NCI-H1694 (cell line): ENCODE measurements at places on chromosomes 6 and 20.
A peak's percentile ranks its signal among the peaks of the same experiment; 100 is the strongest.

GRCh38 chr6:136921936-136922684, at the start of gene SLC35D3:
TSS of gene SLC35D3 (plus strand) at chr6:136922301. CDS start at chr6:136922429, 128 bp downstream.
- no peak for DNase-seq

DNA sequence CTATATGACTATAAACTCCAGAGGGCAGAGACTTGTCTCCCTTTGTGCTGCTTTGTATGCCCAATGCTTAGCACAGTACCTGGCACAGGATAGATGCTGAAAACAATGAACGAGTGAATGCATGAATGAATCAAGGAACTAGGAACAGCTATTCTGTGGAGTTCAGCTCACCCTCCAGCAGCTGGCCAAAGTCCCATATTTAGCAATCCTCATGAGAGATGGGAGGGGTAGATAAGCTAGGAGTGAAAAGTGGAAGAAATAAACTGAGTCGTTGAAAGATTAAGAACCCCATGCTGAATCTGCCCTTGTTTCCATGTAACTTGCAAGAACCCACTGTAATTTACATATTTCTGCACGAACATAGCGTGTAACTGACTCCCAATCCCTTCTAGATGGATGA, 106.5 kb downstream of the MAFB start:
- no peak for DNase-seq

DNA sequence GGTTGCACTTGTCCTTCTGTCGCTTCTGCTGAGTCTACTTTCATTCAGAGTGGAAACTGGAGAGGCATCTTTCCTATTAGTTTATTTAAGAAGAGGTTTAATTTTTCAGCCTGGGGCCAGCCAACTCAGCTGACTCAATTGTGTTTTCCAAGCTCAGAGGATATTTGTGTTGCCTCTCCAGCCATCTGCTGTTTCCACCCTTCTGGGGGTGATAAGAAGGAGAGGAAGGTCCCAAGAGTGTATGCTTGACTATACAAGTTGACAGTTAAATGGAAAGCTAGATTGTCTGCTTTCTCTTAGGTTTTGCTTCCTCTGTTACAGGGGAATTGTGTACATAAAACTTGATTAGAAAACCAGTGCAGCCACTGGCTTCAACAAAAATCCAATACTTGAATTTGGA, 3.0 kb downstream of the PSMF1 start:
- no peak for DNase-seq

GRCh38 chr6:40299681-40300080, 287.5 kb downstream of the LRFN2 start:
- DNase-seq = no peak

DNA sequence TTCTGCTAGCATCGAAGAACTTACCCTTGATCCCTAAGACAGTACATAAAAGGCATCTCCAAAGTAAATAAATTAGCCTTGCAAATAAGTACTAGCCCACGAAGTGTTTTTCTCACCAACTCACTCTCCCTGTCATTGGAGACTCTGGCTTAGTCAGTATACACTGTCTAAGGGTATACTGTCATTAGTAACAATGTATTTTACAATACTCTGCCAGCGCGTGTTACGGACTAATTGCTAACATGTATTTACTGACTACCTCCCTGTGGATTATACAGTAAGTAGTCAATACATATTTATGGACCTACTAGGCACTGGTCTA, 72.1 kb downstream of the NFATC2 start:
- DNase-seq = no peak

DNA sequence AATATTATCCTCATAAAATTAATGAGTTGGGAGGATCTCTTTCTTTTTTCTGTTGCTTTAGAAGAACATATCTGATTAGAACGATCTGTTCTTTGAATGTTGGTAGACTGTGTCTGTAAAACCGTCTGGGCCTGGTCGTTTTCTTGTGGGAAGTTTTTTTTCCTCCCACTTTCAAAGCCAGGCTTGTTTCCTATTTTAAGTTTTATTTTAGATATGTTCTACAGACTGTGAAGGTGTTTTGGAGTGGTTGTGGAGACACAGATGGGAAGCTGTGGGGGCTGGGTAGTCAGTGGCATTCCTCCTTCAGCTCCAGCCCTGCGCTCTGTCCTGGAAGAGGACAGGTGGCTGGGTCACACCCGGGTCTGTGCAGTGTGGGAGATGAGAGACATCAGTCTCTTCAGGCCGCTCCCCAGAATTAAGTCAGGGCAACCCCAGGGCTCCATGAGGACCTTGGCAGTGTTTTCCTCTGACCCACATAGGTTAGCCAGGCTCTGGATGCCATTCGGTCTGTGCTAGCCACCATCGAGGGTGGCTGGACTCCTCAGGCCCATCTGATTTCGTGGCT, 92.0 kb upstream of the SCP2D1 start:
- no peak for DNase-seq

- no peak for DNase-seq
Observed at GRCh38 chr20:19415786-19416185, 203.3 kb downstream of the SLC24A3 start.

DNA sequence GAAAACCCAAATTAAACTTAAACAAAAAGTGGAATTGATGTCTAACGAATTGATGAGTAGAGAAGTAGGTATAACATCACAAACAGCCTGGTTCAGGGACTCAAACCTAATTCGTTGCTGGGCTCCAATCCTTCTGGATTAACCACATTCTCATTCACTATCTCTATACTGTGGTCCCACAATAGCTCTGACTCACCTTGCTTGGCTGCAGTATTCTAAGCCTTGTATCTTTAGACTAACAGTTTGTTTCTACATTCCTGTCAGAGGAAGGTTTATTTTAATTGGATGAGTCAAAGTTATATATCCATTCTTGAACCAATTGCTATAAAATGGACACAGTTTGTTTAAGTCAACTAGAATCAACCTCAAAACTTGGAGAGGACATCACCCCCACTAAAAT, 530.5 kb upstream of the PTCHD4 start:
- no peak for DNase-seq

GRCh38 chr20:1711826-1712601, 54.4 kb upstream of the SIRPG start:
- DNase-seq = no peak

DNA sequence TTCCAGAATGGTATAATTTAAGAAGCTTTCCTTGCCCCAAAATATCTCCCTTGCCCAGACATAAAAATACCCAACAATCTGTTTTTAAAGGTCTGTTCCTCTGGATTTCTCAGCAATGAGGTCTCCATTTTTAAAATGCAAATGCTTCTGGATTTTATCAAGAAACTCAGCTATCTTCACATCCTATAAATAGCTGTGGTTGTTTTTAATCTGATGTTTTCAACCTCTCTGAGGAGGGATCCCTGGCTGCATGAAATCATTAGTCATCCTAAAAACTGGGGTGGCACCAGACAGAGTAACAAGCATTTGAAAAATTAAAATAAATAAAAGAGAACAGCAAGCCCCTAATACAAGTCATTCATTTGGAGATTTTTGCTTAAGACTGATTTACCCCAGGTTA, 168.5 kb upstream of the ID4 start:
- DNase-seq = no peak

- no peak for DNase-seq
Observed at GRCh38 chr20:6213311-6213710, 90.5 kb upstream of the FERMT1 start.

- DNase-seq = no peak
Observed at GRCh38 chr6:137724018-137724403, 143.0 kb upstream of the TNFAIP3 start.

DNA sequence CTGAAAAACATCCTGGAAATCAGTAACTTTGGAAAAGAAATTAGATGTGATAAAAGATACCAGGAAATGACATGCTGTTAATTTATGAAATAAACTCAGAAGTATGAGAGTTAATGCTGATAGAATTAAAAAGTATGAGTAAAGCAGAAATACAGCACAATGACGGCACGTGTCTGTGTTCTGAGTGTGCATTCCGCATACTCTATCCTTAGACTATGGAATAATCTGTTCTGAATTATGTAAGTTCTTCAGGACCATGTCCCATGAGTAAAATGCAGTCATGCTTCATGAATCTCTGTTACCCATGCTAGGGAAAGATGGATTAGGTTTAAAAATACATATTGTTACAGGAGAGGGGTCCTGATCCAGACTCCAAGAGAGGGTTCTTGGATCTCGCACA, 21.7 kb downstream of the HECA start:
- no peak for DNase-seq

DNA sequence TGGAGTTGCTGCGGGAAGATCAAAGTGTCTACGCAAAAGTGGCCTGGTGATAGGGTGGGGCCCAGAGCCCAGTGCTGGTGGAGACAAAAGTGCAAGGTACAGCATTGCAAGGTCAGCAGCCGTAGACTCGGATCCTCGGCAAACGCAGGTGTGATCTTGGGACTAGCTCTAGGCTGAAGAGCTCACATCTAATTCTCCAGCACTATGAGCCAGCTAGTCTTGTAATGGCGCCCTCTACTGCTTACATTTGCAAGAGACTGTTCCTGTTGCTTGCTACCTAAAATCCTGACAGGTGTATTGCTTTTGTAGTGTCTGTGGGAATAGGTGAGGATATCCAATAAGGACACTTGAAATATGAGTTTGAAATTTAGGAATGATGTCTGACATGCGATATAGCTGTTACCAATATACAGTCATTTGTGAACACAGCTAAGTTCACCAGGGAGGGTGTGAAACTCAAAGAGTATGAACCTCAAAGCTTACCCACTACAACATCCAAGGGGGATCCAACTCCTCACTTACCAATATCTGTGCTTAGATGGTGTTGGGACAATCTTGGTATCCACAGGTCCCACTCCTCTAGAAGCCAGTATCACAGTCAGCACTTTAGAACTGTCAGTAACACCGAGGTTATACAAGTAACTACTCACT, 58.4 kb downstream of the PDE7B start:
- DNase-seq = peak; percentile 11

DNA sequence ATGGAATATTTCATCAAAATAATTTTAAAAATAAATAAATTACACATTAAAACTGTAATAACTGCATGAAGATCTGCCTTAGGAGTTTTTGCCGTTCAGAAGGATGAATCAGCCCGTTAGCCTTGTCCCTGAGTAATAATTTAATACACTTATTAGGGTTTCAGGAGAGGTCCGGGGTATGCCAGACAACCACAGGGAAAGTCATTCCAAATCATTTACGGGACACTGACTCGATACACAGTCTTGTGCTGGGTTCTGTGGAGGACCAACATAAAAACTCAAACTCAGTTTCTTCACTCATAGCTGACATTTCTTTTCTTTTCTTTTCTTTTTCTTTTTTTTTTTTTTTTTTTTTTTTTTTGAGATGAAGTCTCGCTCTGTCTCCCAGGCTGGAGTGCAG, 735 bp upstream of the LY6G6F start:
- DNase-seq = no peak

GRCh38 chr6:111609028-111609820, 3.5 kb upstream of the TRAF3IP2 start:
- DNase-seq = no peak

DNA sequence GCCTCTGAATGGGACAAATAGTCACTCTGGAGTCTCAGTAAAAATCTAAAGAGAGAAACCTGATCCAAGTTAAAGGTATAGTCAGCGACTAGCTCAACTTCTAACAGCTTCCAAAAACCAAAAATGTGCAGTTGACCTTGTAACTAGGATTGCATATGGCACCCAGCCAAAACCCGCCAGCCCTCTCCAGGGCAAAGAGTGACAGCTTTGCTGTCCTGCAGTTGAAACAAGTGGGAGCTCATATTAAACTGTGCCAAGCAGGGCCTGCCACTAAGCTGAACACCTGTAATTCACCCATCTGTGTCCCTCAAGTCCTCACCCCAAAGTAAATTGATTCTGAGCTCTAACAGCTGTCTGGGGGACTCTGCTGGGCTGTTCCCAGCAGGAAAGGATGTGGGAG, 695.3 kb downstream of the MAFB start:
- peak; percentile 33 for DNase-seq

GRCh38 chr6:75926293-75927168, 145.9 kb downstream of the IMPG1 start:
- no peak for DNase-seq

DNA sequence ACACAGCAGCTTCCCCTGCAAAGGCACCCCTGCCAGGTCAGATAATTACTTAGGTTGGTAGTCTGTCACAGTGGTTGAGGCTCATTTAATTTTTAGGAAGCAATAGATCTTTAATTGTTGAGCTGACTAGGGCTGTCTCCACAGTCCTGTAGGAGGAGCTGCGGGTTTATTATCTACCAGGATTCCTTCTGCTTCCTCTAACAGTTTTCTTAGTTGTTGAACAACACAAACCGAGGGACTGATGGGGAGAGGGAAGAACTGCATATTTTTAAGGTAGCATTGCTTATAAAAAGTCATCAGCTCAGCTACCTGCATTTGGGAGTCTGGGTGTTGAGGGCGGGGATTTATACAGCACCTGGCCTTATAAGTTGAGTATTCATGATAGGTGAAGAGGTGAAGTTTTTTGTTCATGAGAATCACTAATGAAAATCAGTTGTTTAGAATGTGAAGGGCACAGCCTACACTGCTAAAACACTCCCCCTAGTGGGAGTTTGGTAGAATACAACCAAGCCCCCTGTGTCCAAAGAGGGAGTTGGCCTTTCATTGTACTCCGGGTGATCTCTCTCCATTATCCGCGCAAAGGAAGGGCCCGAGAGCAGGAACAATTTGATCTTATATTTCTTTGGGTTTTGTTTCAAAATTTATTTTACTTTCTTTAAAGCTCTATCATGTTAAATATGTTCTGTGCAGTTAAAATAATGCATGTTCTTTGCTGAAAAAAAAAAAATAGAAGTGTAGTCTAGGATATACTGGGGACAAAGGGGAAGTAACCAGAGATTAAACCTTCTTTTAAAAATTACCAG, 69.6 kb downstream of the SSR1 start:
- DNase-seq = peak; percentile 93

- DNase-seq = no peak
Observed at GRCh38 chr6:31821301-31822035, 6.1 kb upstream of the HSPA1B start.

DNA sequence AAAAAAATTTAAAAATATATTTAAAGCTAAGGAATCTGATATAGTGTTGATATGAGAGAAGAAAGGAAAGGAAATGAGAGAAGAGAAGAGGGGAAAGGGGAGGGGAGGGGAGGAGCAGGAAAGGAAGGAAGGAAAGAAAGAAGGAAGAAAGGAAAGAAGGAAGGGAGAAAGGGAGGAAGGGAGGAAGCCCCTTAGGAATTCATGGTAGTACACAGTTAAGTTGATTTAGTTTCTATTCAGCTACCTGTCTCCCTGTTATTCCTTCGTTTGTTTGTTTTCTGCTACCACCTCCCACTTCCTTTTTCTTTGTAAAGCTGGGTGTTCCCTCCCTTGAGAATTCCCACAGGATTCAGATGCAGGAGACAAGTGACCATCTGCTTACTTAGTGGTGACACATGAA, 1025.4 kb upstream of the FLRT3 start:
- DNase-seq = no peak
